ENCODE measurements at places on chromosomes 6 and 20.

GRCh38 chr6:154356113-154356512 lies 490 bp downstream of the IPCEF1 start:
- no peak for DNase-seq

DNA sequence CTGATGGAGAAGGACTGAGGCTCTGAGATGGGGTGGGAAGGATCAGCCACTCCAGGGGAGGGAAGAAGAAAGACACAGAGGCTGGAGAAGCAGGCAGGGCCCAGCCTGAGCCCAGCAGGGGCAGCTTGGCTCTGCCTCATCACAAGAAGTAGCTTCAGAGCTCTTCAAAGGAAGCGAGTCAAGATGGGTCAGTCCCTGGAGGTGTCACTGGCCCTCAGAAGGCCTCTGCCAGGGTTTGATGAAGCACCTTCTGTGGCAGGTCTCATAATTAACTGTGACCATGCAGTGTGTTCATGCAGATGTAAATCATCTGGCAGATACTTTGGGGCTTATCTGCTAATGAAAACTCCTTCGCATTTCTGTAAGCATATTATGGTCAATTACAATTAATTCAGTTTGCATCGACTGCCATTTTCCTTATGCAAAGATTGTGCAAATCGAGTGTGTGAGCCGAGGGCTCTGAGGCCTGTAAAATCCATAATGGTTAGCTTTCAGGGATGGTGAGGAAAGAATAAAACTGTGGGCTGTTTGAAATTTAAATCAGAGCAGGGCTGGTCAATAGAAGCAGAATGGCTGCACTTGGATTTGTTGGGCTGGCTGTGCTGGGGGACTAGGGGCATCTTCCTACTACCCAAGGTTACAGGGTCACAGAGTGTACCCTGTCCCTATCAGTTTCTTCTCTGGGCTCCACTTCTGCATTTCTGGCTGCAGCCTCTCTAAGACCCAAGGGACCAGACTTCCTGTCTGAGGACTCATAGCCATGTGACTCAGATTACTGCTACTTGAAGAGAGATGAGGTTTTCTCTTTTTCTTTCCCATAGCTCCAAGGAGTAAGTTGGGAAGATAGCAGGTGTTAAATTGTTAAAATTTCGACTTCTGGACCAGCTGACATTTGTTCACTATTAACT lies 376.6 kb downstream of the DHX35 start:
- DNase-seq = no peak

- DNase-seq = no peak
Observed at GRCh38 chr6:13722880-13723279, 11.2 kb upstream of the RANBP9 start.

DNA sequence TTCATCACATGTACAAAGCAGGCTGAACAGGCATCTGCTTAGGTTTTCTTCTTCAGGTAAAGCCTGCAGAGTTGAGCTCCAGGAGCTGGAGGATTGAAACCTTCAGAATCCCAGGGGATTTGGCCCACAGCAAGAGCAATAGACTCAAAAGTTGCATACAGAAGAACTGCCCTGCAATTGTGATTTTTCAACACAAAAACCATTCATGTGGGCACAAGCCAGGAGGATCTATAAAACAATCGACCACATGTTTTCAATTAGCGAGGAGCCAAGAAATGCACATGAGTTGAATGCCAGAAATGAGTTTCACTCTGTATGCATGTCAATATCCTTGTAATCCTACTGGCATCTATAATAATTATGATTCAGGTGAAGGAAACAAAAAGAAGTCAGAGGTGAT lies 576.4 kb downstream of the HDGFL1 start:
- DNase-seq = peak; percentile 70

DNA sequence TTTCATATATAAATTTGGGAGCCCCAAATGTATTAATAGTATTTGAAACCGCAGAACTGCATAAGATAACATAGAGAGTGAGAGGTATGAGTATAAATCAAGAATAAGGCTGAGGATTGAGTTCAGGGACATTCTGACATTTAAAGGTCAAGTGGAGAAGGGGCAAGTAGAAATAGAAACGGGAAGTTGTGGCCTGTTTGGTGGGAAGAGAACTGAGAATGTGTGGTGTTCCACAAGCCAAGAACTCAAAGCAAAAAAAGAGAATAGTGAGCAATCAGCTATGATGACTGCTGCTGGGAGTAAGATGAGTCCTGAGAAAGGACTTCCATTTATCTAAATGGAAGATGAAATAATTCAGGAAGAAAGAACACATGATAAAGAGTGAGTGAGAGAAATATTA lies 418.4 kb downstream of the CD109 start:
- no peak for DNase-seq

DNA sequence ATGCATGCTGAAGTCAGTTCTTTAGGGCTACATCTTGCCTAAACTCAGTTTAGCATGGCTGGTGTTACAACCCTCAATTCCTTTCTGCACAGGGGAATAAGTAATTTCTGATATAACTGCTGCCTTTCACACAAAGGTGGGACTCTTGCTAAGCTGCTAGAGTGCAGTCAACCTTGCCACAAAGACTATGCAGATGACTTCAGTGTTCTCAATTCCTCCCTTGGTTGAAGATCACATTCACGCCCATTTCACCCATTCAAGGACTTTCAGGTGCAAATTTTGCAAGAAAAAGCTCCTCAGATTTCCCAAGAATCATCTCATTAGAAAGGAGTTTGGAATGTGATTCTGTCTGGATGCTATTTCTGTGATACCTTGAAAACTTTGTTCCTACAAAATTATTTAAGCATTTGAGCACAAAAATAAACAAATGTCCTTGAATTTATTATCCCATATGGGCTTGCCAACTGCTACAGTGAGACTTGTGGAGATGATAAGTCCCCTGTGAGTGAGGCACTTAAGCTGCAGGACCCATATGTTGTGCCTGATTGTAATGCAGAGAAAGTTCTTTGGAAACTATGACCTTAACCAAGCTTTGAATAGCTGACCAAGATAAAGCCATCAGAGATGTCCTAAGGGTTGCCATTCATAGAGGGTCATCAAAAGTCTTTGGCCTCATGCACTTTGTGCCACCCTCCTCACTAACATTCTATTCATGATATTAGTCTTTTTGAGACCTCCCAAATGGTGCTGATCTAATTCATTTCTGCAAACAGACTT lies 111.8 kb downstream of the PLCB4 start:
- no peak for DNase-seq

All from adipocyte (in vitro differentiated cells).